IPS-NIHi11 (cell line): ENCODE measurements at places on chromosomes 6 and 20.

DNA sequence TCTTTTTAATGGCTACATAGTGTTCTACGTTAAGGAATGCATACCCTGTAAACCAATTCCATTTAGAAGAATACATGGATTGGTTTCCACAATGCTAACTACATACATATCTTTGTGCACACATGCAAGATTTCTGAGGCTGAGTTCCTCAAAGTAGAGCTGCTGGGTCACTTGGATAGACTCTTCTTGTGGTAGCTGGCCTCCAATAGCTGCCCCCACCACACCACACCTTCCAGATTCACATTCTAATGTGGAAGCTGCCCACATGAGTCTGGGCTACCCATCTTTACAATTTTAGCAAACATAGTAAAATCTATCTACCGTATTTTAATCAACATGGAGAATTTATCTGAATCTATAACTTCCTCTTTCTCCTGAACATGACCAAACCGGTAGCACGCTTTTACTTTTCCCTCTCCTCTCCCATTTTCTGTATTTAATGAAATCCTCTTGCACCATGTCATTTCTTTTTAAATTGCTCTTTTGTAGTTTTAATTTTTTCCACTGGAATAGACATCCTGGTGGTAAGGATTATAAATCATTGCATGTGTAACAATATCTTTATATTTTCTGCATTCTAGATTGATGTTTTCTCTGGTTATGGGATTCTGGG lies 74.7 kb upstream of the CITED2 start:
- no peak for DNase-seq

- no peak for DNase-seq
Observed at GRCh38 chr6:21075986-21076385, 517.6 kb upstream of the SOX4 start.

DNA sequence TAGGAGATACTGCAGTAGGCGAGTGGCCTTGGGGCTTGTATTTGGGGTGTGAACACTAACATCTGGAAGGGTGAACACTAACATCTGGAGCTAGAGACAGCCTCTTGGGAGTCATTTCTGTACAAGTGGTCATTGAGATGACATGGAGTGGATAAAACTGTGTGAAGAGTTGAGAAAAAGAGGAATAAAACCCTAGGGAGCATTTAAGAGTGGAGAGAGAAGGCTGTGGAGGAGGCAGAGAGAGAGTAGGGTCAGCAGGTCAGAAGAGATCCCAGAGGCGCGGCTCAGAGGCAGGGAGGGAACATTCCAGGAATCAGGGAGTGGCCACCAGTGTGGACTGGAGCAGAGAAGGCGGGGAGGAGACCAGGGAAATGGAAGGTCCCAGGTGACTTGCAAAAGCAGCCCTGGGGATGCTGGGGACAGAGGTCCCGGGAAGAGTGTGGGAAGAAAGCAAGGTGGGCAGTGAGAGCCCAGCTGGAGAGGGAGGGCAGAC lies 202.0 kb upstream of the RNF24 start:
- DNase-seq = peak; percentile 49

DNA sequence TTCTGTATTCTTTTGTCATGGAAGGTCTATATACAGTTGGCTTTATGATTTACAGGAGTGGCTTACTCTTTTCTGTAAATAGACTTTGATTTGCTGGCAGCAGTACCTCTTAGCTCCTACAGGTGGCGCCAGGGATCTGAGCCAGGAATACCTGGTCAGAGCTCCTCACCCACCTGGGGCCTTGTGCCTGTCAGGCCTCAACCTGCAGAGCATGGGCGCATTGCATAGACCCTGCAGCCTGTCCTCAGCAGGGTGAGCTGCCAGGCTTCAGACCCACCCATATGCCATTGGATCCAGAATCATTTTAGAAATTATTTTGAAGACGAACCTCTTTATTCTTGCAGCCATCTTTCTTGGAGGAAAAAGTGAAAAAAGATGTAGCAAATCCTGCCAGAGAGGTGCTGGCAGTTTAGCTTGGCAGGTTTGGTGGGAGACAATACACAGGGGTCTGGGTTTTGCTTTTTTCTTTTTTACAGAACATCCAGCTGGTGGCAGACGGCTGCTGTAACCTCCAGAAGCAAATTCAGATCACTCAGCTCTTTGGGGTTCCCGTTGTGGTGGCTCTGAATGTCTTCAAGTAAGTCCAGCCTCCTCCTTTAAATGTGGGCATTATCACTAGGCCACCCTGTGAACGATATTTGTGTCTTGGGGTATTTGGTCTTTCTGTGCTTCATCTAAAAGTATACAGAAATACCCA lies 149.1 kb downstream of the MTHFD1L start:
- peak; percentile 78 for DNase-seq
